T-helper 9 cell (primary cell): ENCODE measurements at places on chromosomes 12 and 14.

DNA sequence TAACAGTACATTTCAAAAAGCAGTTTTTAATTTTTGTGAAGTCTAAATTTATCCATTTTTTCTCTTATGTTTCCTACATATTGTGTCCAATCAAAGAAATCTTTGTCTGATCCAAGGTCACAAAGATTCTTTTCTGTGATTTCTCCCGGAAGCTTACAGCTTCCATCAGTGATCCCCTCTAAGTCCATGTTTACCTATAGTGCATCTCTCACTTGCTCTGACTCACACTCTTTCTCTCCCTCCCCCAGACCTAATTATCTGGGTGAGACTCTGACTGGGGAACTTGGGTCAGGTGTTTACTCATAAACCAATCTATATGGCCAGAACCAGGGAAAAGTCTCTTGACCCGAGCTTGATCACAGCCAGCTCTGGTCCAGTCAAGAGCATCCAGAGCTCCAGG is 224.4 kb downstream of the SPTSSA start:
- no peak for DNase-seq

- no peak for DNase-seq
Observed at GRCh38 chr12:132279184-132279889, 50.1 kb downstream of the GALNT9 start.

DNA sequence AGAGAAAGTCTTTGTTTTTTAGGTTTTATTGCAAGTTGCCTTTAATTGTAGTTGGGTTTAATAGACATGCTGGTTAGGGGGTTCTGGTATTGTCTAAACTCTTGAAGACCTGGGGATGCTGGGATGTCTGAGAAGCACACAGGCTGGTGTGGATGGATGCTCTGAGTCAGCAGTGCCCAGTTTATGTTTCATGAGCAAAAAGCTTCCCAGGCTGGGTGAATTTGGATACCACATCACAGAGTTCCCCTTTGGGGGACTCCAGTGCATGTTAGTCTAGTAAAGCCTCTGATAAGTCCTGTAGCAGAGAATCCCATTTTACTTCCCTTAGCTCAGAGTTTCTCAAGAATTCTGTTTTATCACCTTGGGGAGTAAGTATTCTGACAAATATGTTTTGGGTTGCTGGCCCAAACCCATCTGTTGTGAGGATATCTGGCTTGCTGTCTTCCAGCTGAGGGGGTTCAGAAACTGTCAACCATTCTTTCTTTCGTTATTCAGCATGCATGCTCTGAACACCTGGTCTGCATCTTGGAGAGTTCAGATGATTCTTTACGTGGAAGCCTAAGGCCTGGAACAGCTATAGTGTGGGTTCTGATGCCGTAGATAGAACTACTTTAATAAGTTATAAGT is 509.1 kb downstream of the VRK1 start:
- DNase-seq, result no peak

DNA sequence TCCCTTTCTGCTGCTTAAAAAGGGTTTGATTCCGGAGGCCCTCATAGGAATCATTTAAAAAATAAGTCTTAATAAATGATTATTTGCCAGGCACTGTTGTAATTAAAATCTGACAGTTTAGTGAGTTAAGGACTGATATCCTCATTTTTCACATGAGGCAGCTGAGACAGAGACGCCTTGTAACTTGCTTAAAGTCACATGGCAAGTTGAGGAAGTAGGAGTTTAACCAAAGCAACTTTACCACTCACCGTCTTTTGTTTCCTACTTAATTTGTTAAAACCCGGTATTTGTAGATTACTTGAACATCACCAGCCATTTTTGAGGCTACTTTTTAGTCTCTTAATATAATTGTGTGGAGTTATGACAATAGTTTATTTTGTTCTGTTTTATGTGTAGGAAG is 2.4 kb downstream of the TIGAR start:
- DNase-seq, result no peak

GRCh38 chr14:47678157-47678556 is 2.8 kb upstream of the MDGA2 start:
- DNase-seq, result no peak

DNA sequence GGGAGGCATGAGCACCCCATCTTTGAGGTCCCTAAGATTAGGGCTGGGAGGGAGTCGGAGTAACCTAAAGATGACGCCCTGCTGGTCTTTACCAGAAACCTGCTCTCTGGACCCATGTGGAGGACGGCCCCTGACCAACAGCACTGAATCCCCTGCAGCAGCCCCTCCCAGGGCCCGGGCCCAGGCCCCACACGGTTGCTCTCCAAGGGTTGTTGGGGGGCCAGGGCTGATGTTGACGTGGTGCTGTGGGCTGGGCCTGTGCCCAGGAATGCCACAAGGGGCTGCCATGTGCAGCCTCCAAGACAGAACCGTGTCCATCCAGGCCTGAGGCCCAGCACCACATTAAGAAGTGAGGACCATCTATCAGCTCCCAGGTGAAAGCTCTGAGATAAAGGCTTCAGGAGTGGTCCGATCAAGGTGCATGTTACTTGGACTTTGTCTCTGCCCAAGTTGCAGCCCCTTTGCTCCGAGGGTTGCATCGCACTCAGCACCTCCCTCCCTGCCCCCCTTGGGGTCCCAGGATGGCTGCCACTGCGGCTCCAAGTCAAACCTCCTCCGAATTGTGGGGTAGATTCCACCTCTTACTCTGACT is 29.6 kb downstream of the LRCOL1 start:
- no peak for DNase-seq

GRCh38 chr14:56854325-56854724 is 44.0 kb upstream of the OTX2 start:
- no peak for DNase-seq

- DNase-seq, result no peak
Observed at GRCh38 chr14:94412671-94413638, 24.6 kb upstream of the SERPINA1 start.

DNA sequence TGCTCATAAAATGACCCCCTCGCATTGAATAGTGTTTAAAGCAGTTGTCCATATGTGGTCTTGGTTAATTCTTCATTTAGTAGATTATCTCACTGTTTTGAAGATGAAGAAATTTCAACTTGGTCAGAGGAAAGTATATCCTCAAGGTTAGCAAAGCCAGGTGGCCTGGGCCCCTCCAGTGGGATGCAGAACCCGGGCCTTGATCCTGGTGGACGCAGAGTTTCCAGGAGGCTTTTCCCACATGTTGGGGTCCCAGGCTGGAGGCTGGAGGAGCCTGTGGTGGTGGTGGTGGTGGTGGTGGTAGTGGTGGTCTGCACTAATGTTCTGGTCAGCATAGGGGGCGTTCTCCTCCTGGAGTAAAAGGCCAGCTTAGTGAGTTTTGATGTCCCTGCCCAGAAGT is 85.9 kb downstream of the ESRRB start:
- no peak for DNase-seq

DNA sequence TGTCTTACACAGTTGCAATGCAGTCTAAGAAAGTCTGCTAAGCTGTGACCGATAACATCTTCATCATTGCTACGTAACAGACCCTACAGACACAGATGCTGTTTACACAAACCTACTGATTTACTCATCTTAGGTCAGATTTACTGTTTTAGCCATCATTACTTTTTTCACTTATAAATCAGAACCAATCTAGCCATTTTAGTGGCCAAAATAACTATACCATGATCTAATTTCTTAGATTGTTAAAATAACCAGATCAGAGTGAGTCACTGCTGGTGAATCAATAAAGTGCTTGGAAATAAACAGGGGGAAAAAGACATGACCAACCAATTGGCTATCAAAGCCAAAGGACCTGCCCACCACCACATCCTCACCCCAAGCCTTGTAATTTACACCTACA is 57.0 kb upstream of the FOXN3 start:
- no peak for DNase-seq

DNA sequence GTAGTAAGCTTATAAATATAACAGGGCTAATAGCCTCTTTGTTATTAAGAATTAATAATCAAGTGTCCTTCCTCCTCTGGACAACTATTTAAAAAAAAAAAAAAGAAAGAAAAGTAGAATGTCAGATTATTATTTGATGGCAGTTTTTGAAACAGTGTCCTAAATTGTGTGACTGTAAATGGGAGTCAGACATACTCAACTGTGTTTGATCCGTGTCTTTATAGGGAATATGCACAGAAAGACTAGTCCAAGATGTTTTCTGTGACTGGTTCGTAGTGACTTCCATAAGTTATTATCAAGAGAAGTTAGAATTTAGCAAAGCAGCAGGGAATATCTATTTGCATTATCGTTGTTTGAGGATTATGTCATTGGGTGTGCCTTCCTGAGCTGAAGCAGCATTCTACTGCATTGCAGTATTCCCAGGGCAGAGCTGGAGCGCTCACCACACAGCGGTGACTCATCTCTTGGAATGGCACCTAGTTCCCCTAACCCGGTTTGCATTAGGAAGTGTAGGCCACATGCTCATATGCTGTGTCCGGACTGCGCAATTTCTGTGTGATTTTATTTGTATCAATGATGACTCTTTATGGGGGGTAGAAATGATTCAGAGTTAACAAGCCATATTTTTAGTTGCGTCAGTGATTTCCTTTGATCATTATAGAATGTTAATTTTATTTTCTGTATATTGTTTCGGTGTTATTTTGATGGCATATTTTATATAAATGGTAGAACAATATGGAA is 7.9 kb downstream of the DYNC1H1 start:
- DNase-seq, result no peak

DNA sequence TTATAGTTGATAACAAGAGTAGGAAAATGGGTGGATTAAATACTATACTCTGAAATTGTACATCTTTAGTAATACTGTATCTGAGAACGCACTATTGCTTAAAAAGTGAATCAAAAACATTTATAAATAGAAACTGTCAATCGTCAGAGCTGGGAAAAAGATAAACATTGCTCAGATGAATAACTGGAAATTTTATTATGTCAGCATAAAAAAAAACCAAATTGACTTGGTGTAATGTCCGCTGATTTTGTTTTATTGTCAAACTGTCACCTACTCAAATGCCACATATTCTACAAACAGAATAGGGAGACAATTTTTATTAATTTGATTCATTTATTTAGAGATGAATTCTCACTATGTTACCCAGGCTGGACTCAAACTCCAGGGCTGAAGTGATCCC is 109.3 kb upstream of the TMTC1 start:
- no peak for DNase-seq
